ENCODE measurements at places on chromosomes 4 and X.

- DNase-seq: no peak
Measured at GRCh38 chr4:3532751-3533422, 665 bp upstream of the LRPAP1 start.

- no peak for DNase-seq
Measured at GRCh38 chr4:168397611-168398169, 79.1 kb upstream of the DDX60 start.

DNA sequence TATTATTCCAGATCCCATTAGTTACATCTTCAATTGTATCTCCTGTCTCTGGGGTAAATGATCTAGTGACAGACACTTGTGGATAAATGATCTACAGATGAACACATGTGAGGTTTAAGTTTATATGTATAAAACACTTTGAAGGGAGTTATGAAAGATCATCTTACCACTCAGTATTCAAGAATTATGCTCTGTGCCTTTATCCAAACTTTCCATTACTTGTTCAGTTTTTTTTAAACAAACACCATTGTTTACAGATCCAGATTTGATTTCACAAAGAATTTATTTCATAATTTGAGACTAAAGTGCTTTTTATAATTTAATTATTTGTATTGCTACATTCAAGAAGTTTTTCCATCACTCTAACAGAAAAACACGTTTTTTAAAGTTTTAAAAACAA is 142.5 kb downstream of the HHIP start:
- DNase-seq: no peak

GRCh38 chr4:151692821-151693673 is 67.8 kb downstream of the GATB start:
- no peak for DNase-seq

All from activated gamma-delta T cell (primary cell).